Fibroblast of skin of abdomen (primary cell): ENCODE measurements at places on chromosomes 5 and 9.

DNA sequence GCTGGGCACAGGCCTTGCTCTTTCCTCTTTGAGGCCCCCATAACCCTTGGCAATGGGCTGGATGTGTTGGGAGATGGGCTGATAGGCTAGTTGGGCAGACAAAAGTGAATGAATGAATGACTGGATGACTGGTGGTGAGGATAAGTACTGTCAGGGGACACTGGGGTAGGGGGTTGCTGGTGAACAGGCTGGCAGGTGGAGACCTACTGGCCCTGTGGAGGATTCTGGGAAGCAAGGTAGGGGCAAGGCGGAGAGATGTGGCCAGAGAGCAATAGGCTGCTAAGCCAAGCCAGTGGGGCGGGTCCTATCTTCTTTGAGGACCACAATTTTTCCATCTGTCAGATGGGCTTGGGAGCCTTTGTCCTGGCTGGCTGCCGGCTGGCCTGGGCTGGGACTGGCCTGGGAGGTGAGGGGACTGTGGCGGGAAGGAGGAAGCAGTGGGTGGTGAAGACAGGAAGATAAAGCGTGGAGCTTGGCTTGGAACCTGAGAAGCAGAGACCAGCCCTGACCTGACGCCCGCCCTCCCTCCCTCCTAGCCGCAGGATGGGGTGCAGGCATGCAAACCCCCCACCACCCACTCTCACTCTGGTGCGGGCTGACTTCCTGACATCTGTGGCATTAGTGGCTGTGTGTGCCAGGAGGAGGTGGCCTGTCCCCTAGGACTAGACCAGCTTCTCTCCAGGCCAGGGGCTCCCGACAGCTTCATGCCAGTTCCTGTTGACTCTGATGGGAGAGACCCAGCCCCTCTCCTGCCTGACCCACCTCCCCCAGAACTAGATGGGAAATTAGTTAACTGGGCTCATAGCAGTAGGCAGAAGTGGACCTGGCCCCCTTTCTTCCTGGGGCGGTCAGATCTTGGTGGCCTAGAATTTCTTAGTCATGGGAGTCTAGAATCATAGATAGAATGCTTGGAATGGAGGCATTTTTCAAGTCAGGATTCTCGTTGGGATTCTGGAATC is 9.5 kb downstream of the CXXC5 start:
- DNase-seq = peak; percentile 43

GRCh38 chr5:145068721-145069120 is 766.4 kb downstream of the PRELID2 start:
- no peak for DNase-seq

DNA sequence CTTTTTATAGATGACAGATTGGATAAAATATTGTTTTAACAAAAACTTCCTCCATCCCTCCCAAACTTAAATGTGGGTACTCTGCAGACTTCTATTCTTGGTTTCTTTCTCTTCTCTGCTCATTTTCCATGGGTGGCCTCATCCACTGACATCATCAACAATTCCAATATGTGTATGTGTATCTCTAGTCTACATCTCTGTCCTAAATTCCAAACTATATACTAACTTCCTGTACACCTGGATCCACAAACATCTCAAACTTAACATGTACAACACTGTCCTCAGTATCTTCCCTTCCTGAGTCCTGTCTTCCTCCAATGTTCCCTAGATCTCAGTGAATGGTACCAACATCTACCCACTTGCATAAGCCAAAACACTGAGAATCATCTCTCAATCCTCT is 28.5 kb upstream of the CDK5RAP2 start:
- DNase-seq = peak; percentile 10

- DNase-seq = no peak
Measured at GRCh38 chr5:142211918-142212317, 103.3 kb downstream of the NDFIP1 start.

DNA sequence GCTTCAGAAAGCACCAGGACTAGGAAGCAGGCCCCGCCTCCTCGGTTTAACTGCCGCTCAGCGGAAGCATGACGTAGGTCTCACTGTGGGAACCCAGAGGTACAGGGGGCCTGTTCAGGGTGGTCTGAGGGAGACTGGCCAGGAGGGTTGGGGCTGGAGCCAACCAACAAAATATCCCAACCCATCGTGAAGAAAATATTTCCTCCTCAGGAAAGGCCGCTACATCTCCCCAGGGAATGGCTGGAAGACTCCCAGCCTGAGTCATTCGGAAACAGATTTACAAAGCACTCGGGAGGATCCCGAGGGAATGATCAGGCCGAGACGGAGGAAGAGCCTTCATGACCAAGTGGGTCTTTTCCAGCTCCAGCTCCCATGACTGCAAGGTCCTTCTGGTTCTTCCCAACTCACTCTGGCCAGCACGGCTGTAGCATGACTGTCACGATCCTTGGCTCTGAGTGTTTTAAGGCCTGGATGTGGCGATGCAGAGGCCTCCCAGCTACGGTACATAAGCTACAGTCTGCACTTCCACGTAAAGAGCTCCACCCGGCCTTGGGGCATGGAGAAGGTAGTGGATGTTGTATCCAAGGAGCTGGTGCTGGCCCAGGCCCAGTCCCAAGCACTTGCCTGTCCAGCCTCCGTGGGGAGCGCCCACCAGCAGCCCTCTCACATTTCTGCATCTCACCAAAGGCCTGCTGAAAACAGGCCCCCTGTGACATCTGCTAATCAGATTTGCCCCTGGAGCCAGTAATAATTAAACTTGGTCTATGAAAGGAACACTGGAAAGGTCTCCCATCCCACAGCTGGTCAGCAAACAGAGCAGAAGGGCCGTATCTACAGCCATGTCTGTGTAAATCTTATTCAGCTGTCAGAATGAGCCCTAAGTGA is 100.6 kb downstream of the LHFPL2 start:
- DNase-seq = peak; percentile 91
